ENCODE measurements at places on chromosomes 11 and 22. TPM values are rescaled to one million over a fixed set of nuclear protein-coding genes. Genes with fewer than 3 reads are reported as not detected.
A peak's percentile ranks its signal among the peaks of the same experiment; 100 is the strongest.

Gene KRTAP5-1
- total RNA-seq: not detected

DNA sequence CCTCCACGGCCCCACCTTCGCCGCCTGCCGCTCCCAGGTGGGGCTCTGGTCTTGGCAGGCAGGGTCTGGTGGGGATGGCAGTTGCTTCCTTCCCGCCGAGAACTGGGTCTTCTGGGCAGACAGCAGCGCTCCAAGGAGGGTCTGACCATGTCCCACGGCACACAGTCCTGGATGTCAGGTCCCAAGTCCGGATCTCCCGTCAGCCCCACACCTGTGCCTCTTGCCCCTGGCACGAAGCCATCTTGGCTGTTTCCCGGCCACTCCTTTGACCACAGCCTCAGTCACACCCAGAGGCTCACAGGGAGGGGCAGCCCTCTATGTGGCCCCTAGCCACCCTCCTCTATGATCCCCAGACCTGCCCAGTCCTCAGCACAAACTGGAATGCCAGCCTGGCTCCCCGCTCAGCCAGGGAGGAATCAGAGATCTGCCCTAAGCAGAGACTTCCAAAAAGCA is 14.3 kb downstream of the MUC5B start:
- H3K27me3 ChIP-seq: no peaks in the 10 kb centered on the region
- no peak for DNase-seq
- no peaks in the 10 kb centered on the region for H3K4me1 ChIP-seq
- H3K36me3 ChIP-seq: no peaks in the 10 kb centered on the region
- H3K4me3 ChIP-seq: no peak overlapping the region
- no peak overlapping the region for H3K27ac ChIP-seq

DNA sequence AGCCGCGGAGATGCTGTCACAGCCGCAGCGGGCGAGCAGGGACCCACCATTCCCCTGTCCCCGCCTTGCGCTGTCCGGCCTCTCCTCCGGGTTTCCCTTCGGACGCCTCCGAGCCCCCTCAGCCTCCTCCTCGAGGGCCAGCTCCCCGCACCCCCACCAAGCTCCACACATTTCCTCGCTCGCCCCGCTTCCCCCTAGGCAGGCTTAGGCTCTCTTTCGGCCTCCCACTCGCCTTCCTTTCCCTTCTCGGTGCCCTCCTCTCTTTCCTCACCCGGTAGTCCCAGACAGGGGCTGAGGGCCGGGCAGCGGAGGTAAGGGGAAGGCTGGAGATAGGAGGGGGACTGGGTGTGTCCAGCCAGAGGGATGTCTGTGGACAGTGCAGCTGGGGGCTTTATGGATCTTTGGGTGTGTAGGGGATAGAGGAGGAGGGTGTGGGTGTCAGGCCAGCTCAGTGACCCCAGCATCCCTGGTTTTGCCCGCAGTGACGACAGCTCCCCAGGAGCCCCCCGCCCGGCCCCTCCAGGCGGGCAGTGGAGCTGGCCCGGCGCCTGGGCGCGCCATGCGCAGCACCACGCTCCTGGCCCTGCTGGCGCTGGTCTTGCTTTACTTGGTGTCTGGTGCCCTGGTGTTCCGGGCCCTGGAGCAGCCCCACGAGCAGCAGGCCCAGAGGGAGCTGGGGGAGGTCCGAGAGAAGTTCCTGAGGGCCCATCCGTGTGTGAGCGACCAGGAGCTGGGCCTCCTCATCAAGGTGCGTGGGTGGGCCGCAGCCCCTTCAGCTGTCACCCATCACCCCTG is 1.6 kb downstream of the KCNK4 start:
- peak overlapping the region; percentile 24 for H3K4me3 ChIP-seq
- H3K36me3 ChIP-seq: no peaks in the 10 kb centered on the region
- DNase-seq: no peak
- H3K27me3 ChIP-seq: peaks cover 54% of the 10 kb centered on the region
- peaks cover 3% of the 10 kb centered on the region for H3K4me1 ChIP-seq

Gene CELSR1
- total RNA-seq: 0.36 TPM

Gene APOL5
- total RNA-seq: not detected

Gene ADAMTS8
- total RNA-seq: not detected
